Stimulated activated CD4-positive, alpha-beta T cell treated with anti-CD3 and anti-CD28 coated beads, Interleukin-4, amount 100 ng/mL, for 48 hours (primary cell): ENCODE measurements at places on chromosomes 11 and 22.

- DNase-seq: no peak
Observed at GRCh38 chr11:62142043-62142375, 18.2 kb downstream of the INCENP start.

DNA sequence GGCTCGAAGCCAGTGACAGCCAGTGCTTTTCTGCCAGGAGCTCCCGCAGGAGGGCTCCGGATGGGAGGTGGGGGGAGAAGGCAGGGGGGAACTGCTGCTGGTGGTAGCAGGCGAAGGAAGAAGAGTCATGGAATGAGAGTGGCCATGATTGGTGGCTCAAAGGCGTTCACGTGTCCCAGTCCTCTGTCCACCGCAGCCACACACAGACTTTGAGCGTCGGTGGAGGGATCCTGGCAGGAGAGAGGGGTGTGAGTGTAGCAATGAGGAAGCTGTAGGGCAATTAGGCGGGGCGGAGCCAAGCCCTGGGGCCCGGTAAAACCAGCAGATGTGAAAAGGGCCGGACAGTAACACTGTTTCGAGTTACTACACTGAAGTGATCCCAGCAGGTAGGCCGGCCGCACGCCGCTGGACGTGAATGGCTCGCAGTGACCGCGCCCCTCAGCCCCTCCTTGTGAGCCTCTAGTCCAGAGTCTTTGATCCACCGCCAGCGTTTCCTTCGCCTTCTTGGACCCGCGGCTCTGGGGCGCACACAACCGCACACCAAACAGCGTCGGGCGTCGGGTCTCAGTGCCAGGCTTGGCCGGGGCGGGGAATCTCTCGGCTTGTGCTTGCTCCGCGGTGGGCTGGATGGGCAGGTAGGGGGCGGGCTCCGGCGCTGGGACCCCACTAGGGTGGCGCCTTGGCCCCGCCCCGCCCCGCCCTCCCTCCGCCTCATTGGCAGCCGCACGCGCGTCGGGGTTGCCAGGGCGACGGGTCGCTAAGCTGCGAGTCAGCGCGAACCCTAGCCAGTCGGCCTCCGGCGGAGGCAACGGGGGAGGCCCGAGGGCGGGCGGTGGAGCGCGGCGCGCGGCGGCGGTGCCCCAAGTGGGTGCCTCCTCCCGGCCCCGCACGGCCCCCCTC is at the start of gene LRRC10B:
Gene LRRC10B, plus strand, starts transcription at position 788 of the 900 bp plus-strand sequence. CDS start 250 bp downstream, outside the sequence.
- peak; percentile 34 for DNase-seq

GRCh38 chr11:75902631-75903030 is 87.6 kb downstream of the UVRAG start:
- no peak for DNase-seq

DNA sequence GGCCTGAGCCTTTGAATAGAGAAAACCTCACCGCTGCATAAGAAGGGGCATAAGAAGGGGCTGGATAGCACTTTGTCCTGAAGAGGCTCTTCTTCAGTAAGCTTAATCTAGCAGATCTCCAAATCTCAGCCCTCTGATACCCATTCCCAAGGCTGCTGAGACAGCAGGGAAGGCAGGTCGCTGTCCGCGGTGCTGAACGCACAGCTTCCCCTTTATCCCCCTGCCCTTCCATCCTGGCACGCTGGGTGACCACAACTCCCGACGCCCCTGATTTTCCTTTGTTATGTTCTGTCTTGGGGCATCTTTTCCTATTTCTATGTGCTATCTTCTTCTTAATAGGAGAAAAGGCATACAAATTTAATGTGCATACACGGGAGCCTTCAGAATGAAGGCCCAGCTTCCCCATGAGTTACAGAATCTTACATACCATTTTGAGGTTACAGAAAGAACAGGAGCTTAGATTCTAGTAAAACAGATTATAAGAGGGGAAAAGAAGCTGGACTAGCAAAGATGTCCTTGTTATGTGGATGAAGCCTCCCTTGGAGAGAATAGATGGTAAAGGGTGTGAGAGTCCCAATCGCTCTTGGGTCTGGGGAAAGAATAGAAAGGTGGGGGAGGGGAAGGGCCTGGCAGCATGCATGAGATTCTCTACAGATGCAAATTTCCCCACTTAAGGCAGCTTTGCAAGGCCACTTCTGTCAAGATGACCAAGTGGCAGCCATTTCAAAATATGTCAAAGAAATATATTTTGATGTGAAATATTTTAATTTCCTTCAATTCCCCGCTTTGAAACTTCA is 5.7 kb upstream of the SULT4A1 start:
- DNase-seq: no peak

DNA sequence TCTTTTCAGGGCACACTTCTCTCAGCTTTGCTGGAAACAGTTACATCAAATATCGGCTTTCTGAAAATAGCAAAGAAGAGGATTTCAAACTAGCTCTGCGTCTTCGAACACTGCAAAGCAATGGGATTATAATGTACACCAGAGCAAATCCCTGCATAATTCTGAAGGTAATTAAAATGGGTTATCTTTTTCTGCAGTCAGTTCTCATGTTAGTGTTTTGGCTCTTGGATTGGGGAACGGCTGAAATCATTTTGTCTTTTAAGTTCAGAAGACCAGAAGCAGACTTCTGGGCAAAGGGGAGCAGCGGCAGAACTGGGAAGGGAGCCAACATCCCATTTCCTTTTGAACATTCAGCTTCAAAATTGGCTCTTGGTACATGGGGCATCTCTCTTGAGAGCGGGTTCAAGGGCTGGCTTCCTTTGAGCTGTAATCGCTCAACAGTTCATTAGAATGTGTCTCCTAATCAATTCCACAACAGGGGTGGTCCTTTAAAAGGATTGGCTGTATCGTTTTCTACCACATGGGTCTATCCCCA is 110.2 kb upstream of the MTNR1B start:
- DNase-seq: no peak

DNA sequence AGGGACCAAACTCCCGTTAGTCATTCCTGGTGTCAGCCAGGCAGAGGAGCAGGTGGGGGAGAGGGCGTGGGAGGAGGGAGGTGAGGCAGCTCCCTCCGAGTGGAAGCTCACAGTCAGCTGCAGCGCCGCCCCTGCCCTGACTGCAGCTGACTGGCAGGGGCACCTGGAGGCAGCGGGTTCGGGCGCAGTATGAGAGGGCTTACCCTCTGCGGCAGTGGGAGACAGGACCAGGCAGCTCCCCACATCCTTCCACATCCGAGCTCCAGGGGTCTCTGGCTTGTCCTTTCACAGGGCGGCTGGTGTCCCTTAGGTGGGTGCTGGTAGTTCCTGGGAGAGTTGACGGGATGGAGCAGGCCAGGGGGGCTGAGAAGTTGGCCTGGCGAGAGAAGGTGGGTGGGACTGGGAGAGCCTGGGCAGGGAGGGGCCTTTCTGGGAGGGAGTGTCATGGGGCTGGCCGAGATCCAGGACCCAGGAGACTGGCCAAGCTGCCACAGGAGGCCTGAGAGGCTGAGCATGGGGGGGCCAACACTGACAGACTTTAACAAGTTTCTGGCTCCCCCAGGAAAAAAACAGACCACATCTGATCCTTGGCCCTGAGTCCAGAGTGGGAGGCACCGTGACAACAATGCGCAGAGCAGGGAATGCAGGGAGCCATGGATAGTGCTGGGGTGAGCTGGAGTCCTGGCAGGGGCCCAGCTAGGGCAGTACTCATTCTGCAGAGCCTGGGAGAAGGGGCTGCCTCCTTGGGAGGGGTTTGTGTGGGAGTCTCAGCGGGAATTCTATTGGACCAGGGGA is 4.9 kb downstream of the ADORA2A start:
- no peak for DNase-seq

GRCh38 chr11:3609416-3610265 is 32.2 kb downstream of the ART5 start:
- DNase-seq: no peak

DNA sequence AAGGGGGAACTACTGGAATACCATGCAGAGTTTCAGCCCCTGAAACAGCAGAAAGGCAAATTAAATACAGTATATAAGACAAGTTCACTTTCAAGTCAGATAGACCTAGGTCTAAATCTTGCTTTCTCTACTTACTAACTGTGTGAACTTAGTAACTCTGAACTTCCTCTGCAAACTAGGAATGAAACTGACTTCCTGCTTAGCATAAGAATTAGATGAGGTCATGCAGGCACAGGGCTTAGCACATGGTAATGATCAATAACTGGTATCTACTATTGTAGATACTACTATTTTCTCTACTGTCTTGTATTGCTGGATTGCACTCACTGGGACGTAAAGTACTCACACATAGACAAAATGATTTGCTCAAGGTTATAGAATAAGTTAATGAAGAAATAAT is 51.5 kb upstream of the MTNR1B start:
- no peak for DNase-seq

- no peak for DNase-seq
Observed at GRCh38 chr22:47032091-47032943, 269.9 kb downstream of the TBC1D22A start.

- DNase-seq: peak; percentile 32
Observed at GRCh38 chr11:72326151-72326848, 82.3 kb upstream of the PHOX2A start.

DNA sequence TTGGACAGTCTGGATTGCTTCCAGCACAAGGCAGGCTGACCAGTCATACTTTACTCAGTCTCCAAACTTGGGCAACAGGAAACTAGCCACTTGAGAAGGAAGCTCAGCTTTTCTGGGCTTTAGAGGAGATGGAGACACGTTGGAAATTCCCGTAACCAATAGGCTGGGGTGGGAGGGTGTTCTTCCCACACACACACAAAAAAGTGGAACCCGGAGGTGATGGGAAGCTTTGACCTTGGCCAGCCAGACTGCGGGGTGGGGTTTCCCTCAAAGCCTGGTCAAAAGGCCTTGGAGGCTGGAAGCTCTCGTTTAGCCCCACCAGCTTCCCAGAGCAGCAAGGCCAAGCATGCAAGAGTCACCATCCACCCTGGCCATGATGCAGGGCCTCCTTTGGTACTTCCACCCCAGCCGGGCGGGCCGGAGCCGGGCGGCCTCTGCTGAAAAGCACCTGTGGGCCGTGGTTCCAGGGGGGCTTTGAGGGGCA is 126.2 kb downstream of the BCR start:
- DNase-seq: no peak

GRCh38 chr11:104792861-104793260 is 105.4 kb downstream of the CASP12 start:
- no peak for DNase-seq

DNA sequence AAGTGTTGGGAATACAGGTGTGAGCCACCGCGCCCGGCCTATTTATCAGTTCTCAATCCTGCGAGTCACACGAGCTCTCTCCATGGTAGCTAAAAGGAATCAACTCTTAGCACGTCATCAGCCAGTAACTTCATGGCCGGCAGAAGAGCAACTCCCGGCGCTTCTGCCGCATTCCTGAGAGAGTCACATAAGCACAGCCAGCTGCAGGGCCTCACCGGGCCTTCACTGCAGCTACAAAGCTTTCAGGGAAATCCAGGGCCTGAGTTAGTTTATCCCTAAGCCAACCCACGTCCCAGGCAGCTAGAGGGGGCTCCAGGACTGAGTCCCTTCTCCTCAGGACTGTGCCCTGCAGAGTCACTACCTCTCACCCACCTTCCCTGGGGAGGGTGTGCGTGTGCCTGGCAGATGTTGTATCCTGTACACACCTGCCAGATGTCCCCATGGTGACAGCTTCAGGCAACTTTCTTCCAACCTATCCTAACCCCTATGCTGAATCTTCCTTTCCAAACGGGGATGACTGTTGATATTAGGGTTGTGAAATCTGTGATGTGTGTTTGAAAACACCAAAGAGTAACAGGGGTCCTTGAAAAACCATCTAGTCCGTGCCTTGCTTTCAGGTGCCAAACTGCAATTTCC is 45.9 kb upstream of the ARFGAP3 start:
- no peak for DNase-seq

DNA sequence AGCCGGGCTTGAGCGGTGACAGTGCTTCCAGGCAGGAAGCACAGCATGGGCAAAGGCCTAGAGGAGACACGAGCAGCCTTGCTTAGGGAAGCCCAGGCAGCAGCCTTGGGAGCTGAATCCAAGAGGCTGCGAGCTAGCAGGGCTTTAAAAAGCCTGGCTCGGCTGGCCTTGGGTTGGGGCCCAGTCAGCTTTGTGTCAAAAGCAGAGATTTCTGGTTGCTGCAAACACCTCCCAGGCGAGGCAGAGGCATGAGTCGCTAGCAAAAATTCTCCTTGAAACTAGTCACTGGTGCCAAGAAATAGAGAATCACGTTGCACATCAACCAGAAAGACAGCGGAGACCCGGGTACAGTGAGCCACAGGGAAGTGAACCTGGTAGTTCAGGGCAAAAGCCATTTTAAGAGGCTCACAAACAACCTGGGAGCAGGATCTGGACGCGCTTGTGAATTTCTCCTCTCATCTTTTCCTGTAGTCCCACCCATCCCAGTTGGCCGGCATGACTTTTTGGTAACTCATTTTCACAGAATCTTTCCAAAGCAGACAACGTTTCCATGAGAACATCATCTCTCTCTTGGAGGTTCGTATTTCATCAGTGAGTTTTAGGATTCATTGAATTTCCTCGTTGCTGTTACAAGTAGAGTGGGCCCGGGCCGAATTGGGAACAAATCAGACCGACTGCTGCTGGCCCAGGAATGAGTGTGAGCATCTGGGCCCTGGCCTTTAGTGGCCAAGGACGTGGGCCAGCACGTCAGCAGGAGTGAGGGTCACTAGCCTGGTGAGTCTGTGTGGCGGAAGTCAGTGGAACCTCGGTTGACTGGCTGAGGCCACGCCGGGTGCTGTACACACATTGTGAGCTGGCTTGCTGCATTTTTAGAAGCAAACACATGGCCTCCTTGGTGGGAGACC is 16.4 kb upstream of the FGF4 start:
- no peak for DNase-seq

DNA sequence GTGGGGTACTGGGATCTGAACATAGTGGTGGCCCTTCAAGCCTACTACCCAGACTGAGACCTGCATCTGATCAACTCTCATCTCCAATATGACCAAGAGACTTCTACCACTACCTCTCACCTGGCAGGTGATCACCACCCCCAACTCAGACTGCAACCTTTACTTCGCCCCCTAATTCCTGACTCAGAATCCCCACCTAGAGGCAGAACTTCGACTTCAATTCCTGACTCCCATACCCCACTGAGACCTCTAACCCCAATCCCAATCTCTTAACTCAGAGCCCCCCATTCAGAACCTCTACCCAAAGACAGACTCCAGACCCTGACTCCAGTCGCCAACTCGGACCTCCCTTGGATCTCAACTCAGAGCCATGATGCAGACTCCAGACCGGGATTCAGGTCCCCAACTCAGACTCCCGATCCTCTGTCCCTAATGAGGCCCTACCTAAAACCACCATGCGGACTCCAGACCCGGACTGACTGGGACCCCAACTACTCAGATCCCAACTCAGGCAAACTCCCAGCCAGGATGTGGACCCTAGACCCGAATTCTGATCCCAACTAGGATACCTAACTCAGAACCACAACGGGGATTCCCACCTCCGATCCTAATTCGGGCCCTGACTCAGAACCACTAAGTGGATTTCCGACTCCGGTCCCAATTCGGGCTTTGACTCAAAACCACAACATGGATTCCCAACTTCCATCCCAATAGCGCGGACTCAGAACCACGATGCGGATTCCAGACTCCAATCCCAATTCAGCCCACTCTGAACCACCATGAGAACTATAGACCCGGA is 1.2 kb downstream of the KCNQ1OT1 start:
- no peak for DNase-seq

DNA sequence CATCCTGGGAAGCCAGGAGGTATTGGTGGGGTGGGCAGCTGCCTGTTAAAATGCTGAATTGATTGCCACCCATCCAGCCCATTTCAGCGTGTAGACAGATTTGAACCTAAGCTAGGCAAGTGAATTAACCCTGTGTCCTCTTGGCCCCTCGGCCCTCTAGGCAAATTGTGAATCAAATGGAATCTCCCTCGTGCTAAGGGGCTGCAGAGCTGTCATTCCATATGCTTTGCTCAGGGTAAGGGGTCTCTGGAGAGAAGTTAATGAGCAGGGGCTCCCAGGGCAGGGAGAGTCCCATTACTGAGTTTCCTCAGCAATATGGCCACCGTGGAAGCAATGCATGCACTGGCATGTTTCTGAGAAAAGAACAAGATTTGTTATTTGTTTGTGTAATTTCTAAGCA is 117.7 kb upstream of the RCN1 start:
- no peak for DNase-seq
